CD4-positive, alpha-beta T cell treated with Interleukin-4 for 4 hours (primary cell): ENCODE measurements at places on chromosomes 5 and 9.

GRCh38 chr9:81423589-81424326, 265.6 kb downstream of the TLE1 start:
- no peak for DNase-seq

- DNase-seq = no peak
Observed at GRCh38 chr9:28782630-28783029, 1209.3 kb upstream of the C9orf72 start.

GRCh38 chr5:89043676-89044075, 160.7 kb upstream of the MEF2C start:
- no peak for DNase-seq

- DNase-seq = peak; percentile 74
Observed at GRCh38 chr5:88203981-88204750, 64.5 kb downstream of the TMEM161B start.

- DNase-seq = no peak
Observed at GRCh38 chr5:96070622-96071225, 109.1 kb upstream of the ELL2 start.

DNA sequence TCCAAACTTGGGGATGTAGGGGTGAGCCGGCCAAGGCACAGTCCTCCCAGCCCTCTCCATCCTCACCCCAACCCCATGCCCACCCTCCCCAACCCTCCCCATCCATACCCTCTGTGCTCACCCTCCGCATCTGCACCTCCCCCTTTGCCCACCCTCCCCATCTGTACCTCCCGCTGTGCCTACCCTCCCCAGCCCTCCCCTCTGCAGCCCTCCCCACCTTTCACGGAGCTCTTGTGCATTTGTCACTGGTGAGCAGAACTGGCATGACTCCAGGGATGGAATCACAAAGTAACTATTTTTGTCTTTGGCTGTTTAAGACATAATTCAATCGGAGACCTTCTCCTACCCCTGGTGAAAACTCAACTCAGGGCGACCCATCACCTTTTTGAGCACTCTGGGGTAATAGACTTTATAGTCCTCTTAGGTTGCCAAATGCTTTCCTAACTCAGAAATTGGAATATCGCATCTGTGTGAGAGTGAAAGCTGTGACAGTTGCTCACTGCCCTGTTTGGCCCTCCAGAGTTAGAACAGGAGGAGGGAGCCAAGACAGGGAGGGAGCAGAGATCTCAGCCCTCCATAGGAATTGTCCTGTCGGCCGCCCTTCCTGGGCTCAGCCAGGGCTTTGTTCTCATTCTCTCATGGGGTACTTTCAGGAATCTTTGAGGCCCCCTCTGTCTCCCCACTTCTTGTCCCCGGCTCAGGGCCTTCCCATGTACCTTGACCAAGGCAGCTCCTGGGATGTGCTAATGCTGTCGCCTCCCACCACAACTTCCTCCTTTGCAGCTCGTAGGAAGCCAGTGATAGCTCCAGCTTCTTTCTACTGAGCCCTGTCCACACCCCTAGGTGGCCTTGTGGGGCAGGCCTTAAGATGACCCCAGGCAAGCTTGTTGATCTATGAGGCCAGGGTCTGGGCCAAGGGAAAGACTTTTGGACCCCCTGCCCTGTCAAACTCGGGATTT, 36.2 kb downstream of the OTULIN start:
- DNase-seq = no peak

DNA sequence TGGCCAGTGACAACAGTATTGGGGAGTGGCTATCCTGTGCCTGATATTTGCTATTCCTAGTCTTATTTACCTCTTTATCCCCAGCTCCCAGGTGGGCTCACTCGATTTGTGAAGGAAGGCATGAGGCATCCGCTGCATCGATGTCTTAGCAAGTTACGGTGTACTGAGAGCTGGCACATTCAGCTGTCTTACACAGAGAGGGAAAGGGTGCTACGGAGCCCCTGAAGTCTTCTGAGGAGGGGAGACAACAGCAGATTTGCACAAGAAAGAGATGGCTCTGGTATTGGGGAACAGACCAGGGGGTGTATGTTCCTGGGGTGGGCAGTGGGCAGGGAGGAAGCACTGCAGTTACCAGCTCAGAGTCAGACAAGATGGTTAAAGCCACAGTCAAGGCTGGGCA, 172.6 kb downstream of the FGF18 start:
- no peak for DNase-seq

GRCh38 chr5:179260324-179261070, 84.8 kb downstream of the ADAMTS2 start:
- DNase-seq = no peak

GRCh38 chr9:7439355-7439995, 360.1 kb downstream of the DMAC1 start:
- no peak for DNase-seq
